ENCODE measurements at places on chromosomes 2 and 18.

DNA sequence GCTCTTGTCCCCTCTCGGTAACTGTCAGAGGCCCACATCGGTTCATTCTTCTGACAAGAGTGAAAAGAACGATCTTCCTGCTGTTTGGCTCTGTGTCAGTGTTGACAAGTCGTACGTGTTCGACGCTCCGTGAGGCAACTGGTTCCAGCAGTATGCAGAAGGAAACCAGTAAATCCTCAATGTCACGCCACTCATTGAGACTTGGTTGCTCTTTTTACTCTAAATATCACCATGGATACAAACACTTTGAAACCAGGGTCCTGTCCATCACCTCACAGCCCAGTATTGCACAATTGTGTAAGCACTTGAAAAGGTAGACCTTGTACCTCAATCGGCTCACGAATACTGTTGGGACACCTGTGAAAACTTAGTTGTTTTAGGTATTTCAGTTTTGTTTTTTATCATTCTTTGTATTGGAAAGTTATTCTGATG, 136.4 kb downstream of the ZNF407 start:
- peak overlapping the region; percentile 42 for H3K4me3 ChIP-seq
- H3K27me3 ChIP-seq, result no peaks in the 10 kb centered on the region
- no peaks in the 10 kb centered on the region for H3K4me1 ChIP-seq
- peak overlapping the region; percentile 28 for H3K27ac ChIP-seq
- H3K36me3 ChIP-seq, result no peaks in the 10 kb centered on the region

DNA sequence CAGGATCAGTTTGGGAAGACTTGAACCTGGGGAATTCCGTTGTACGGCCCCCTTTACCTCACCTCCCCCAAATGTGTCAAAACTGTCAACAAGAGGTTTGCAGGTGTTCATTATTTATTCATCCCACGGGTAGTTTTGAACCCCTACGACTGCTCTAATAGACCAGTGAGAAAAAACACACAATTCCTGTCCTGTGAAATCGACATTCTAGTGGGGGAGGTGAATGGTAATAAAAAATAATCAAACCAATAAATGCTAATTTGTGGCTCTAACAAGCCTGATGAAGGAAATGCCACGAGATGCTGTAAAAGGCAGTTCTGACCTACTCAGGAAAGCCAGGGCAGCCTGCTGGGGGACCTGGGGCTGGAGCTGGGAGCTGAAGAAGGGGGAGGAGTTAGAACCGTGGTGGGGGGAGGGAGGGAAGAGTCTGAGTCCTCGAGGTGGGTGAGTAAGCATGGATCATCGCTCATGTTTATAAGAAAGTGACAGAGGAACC, 463 bp upstream of the DNAJB2 start:
- H3K4me3 ChIP-seq, result peak overlapping the region; percentile 93
- H3K27me3 ChIP-seq, result no peaks in the 10 kb centered on the region
- peak overlapping the region; percentile 100 for H3K27ac ChIP-seq
- DNase-seq, result no peak
- no peaks in the 10 kb centered on the region for H3K4me1 ChIP-seq

- no peak overlapping the region for H3K4me3 ChIP-seq
- H3K27me3 ChIP-seq, result no peaks in the 10 kb centered on the region
Measured at GRCh38 chr18:54255141-54255540, 14.2 kb upstream of the POLI start.

DNA sequence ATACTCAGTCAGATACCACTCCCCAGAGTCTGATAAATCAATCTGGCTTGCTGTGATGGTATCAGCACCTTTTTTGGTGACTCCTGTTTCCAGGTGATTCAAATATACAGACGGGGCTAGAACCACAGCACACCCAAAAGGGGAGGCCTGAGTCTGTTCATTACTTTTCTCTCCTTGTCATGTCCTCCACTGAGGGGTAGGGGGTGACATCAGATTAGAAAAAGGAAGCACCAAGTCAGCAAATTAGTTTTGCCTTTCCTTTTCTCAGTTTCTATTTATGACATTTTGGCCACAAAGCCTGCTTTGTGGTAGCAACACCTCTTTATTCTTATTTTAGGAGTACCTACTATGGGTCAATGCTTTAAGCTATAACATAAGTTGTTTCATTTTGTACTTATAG, 127.4 kb downstream of the CCDC102B start:
- no peak overlapping the region for H3K27ac ChIP-seq
- H3K4me3 ChIP-seq, result no peak overlapping the region
- no peaks in the 10 kb centered on the region for H3K4me1 ChIP-seq

- H3K4me3 ChIP-seq, result no peak overlapping the region
- H3K27ac ChIP-seq, result no peak overlapping the region
- no peaks in the 10 kb centered on the region for H3K36me3 ChIP-seq
- H3K4me1 ChIP-seq, result no peaks in the 10 kb centered on the region
- no peaks in the 10 kb centered on the region for H3K27me3 ChIP-seq
Measured at GRCh38 chr18:41938445-41938844, 16.6 kb upstream of the PIK3C3 start.

DNA sequence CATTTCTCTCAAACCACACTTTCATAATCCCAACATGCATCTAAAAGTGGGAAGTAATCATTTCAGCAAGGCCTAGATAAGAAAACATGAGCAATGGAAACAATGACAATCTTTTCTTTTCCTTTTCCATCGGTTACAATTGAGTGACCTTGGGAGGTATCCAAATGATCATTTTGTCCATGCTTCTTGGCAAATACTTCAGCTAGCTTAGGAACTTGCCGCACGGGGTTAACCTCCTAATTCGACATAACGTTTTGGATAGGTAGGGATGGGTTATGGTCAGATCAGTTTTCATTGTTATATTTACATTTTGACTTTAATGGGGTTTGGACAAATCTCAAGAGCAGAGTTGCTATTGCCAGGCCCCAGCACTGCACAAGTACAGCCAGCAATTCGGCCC, 4.6 kb upstream of the PTPRM start:
- H3K4me1 ChIP-seq, result no peaks in the 10 kb centered on the region
- no peaks in the 10 kb centered on the region for H3K36me3 ChIP-seq
- H3K4me3 ChIP-seq, result no peak overlapping the region
- H3K27me3 ChIP-seq, result no peaks in the 10 kb centered on the region
- H3K27ac ChIP-seq, result no peak overlapping the region

DNA sequence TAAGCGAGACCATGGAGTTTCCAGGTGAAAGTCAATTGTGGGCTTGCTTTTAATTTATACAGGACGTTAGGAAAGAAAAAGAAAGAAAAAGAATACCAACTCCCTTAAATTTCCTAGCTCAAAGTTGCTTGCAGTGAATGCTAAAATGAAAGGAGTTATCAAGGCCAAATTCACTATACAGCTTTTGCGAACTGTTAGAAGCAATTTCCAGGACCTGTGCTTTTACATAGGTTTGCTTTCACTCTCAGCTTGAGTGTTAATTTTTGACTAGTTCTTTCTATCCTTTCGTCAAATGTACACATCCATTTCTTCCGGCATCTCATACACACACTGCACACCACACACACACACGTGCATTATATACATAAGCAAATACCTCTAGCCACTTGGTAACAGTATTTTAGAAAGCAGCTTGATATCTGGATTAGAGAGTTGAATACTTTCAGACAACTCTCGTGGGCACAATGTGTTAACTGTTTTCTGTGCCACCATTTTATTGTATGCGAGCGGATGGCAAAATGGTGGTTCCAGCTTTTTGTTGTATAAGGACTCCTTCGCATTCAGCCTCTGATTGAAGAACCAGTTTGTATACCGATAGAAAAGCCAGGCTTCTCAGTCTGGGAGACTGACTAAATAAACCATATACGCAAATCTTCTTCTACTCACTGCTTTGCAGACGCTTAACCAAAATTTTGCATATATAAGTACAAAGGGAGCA, 381.8 kb downstream of the MTX2 start:
- no peak overlapping the region for H3K4me3 ChIP-seq
- no peaks in the 10 kb centered on the region for H3K36me3 ChIP-seq
- no peak for DNase-seq

- H3K4me3 ChIP-seq, result no peak overlapping the region
- H3K27ac ChIP-seq, result no peak overlapping the region
- no peaks in the 10 kb centered on the region for H3K36me3 ChIP-seq
- H3K4me1 ChIP-seq, result no peaks in the 10 kb centered on the region
- peak; percentile 23 for DNase-seq
Measured at GRCh38 chr2:119732601-119733164, 27.0 kb upstream of the PTPN4 start.

DNA sequence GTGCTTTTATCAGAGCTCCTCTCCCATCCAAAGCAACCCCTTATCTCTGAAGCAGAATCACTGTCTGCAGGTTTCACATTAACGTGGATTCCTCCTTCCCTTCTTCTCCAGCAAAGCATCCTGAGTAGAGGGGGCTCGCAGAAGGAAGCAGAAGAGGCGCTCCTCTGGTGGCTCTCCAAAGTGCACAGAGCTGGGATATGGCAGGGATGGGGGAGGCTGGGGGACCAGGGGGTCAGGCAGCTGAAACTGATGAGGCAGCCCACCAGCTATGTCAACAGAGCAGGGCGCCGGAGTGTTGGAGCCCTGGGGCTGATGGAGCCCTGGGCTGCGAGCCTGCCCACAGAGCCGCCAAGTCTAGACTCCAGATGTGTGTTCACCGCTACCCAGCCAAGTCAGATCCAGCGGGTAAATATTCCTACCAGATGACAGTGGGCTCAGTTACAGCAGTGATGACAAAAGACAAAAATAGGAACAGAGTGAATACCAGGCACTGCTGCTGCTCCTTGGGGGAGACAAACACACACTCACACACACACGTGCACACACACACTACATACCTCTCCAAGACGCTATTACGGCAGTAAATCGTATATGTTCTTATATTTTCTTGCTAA, 678.3 kb upstream of the ID2 start:
- H3K4me1 ChIP-seq, result no peaks in the 10 kb centered on the region
- H3K4me3 ChIP-seq, result no peak overlapping the region
- no peaks in the 10 kb centered on the region for H3K27me3 ChIP-seq
- DNase-seq, result no peak
- no peak overlapping the region for H3K27ac ChIP-seq

GRCh38 chr2:47221946-47222345, 66.8 kb upstream of the STPG4 start:
- DNase-seq, result no peak
- no peaks in the 10 kb centered on the region for H3K36me3 ChIP-seq
- peaks cover 52% of the 10 kb centered on the region for H3K4me1 ChIP-seq
- H3K27me3 ChIP-seq, result no peaks in the 10 kb centered on the region
- no peak overlapping the region for H3K4me3 ChIP-seq

DNA sequence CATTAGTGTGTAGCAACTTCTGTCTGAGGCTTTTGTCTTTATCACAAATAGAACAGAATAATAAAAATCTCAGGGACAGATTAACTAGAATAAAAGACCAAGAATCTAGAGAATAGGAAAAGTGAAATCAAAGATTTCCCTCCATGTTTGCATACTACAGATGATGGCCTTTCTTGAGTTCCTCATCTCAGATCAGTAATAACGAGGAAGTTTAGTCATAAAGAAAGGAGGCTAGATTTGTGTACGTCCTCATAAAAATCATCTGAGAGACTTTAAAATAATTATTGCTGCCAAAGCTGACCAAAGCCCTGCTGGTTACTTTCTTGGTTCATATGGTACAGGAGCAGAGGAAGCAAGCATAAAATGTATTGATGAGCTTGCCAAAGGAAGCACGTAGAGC, 117.3 kb downstream of the MIB1 start:
- no peaks in the 10 kb centered on the region for H3K36me3 ChIP-seq
- H3K4me3 ChIP-seq, result no peak overlapping the region
- H3K4me1 ChIP-seq, result no peaks in the 10 kb centered on the region

DNA sequence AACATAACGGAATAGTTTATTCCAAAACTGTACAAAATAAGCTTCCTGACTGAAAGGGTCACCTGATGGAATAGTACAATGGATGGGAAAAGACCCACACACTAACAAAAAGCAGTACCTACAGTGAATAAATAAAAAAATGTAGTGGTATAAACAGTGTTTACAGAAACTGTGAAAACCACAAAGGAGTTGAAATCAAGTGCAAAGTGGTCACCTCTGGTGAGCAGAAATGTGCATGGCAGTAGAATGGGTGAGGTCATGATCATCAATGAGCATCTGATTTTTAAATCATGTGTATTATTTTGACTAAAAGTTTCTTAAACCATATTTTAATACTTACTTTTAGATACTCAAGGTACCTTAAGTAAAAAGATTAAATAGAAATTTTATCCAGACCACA, 11.4 kb downstream of the WDSUB1 start:
- H3K27ac ChIP-seq, result no peak overlapping the region
- H3K36me3 ChIP-seq, result no peaks in the 10 kb centered on the region
- no peaks in the 10 kb centered on the region for H3K27me3 ChIP-seq
- H3K4me1 ChIP-seq, result no peaks in the 10 kb centered on the region

GRCh38 chr2:206873423-206873822, 65.9 kb upstream of the CPO start:
- H3K27me3 ChIP-seq, result no peaks in the 10 kb centered on the region
- no peaks in the 10 kb centered on the region for H3K36me3 ChIP-seq
- no peak for DNase-seq
- H3K4me1 ChIP-seq, result no peaks in the 10 kb centered on the region

GRCh38 chr2:96792772-96793749, 23.0 kb upstream of the CNNM3 start:
- no peaks in the 10 kb centered on the region for H3K36me3 ChIP-seq
- H3K27ac ChIP-seq, result no peak overlapping the region
- no peaks in the 10 kb centered on the region for H3K4me1 ChIP-seq
- H3K4me3 ChIP-seq, result no peak overlapping the region
- no peaks in the 10 kb centered on the region for H3K27me3 ChIP-seq

DNA sequence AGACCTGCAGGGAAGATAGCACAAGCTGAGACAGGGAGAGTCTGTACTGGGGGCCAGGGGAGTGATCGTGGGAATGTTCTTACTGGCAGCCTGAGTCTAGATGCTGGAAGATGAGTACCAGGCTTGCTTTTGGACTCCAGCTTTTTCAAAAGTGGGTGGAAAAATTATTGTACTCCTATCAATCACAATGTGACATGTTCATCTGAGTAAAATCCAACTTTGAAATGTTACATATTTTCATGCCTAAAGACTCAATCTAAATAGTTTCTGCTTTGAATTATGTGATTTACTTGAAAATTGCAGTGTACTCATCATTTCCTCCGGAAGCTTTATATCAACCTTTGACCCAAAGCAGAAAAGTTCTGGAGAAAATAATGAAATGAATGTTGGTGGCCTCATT, 49.7 kb upstream of the ST3GAL5 start:
- no peaks in the 10 kb centered on the region for H3K36me3 ChIP-seq
- peaks cover 44% of the 10 kb centered on the region for H3K4me1 ChIP-seq
- DNase-seq, result no peak
- no peaks in the 10 kb centered on the region for H3K27me3 ChIP-seq
- no peak overlapping the region for H3K27ac ChIP-seq

- no peak overlapping the region for H3K27ac ChIP-seq
- no peak for DNase-seq
- no peaks in the 10 kb centered on the region for H3K4me1 ChIP-seq
- no peak overlapping the region for H3K4me3 ChIP-seq
Measured at GRCh38 chr2:219578811-219579613, 6.9 kb downstream of the INHA start.
